ENCODE measurements at places on chromosomes 4 and X.

- no peak for DNase-seq
Measured at GRCh38 chrX:43003939-43004338, 226.0 kb upstream of the PPP1R2C start.

DNA sequence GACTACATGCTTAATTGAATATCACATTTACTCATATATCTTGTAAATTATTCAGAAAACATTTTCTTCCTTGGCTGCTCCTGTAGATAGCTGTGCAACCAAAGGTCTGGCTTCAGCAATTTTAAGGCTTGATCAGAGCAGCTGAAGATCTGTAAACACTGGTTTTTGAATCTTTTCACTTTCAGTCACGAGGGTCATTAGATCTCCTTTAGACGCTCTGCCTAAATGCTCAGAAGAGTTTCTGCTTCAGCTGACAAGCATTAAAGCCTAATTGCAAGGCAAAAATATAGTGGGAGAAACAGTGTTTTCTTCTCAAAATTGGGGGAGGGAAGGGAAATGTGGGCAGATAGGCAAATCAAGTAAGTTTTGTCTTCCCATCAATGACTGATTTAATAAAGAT is 25.7 kb downstream of the TRPC5 start:
- no peak for DNase-seq

GRCh38 chr4:15601862-15602261 is 53.3 kb downstream of the FBXL5 start:
- no peak for DNase-seq

- no peak for DNase-seq
Measured at GRCh38 chrX:68691921-68692320, 44.5 kb downstream of the STARD8 start.

GRCh38 chr4:131084997-131085396 is 1989.0 kb downstream of the C4orf33 start:
- no peak for DNase-seq

- DNase-seq, result peak; percentile 82
Measured at GRCh38 chr4:78560296-78560963, 8.9 kb downstream of the ANXA3 start.

- DNase-seq, result no peak
Measured at GRCh38 chr4:108001540-108002135, 11.9 kb downstream of the HADH start.

GRCh38 chr4:76624241-76624681 is 189.2 kb downstream of the SHROOM3 start:
- DNase-seq, result no peak

DNA sequence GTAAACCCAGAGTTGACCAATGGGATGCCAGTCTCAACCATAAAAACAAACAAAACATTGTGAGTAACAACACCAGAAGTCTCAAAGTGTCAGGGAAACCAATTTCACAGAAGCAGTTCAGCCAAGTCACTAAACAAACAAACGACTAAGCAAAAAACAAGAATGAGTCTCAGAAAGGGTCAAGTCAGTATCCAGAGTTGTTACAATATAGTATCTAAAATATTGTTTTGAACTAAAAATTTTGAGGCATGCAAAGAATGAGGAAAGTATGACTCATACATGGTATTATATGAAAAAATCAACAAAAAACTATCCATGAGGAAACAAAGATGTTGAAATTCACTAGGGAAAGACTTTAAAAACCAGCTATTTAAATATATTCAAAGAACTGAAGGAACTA is 70.6 kb downstream of the AR start:
- DNase-seq, result no peak

DNA sequence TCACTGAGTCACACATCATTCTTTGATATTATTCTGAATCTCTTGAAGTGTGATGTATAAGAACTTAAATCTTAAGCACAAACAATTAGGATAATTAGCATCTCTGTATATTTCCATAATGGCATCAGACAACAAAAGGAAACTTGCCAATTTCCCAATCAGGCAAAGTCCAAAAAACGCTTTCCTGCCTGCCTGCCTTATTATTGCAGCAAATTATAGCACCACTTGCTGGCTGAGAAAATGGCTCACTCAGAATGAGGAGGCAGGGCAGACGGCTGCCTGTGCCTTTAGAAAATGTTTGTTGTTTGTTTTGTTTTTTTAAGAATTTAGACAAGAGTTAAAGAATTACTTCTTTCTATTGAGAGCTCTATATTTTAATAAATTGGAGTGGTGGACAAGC is 27.7 kb upstream of the NR3C2 start:
- no peak for DNase-seq

- peak; percentile 86 for DNase-seq
Measured at GRCh38 chr4:140150886-140151698, 2.9 kb downstream of the MAML3 start.

GRCh38 chr4:170226288-170226687 is 136.5 kb upstream of the AADAT start:
- DNase-seq, result no peak

GRCh38 chr4:5014007-5014682 is 5.1 kb downstream of the CYTL1 start:
- DNase-seq, result no peak

GRCh38 chr4:40316782-40317635 is 18.1 kb upstream of the CHRNA9 start:
- peak; percentile 93 for DNase-seq

DNA sequence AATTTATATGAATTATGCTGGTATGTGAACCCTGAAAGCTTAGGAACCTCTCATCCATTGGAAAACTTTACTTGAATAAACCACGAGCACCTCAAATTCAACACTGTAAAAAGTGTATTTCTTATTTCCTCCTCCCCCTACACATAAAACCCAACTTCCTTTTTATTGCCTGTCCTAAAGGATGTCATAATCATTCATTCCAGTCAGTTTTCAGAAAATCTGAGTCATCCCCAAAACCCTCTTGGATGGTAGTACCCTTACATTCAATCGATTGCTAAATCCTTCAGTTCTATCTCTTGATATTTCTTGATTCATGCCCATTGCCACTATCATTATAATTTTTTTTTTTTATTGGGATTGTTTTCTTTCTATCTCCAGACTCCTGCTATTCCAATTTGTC is 91.1 kb upstream of the ATP8A1 start:
- DNase-seq, result no peak

GRCh38 chrX:96889726-96890125 is 6.0 kb downstream of the RPA4 start:
- DNase-seq, result no peak

DNA sequence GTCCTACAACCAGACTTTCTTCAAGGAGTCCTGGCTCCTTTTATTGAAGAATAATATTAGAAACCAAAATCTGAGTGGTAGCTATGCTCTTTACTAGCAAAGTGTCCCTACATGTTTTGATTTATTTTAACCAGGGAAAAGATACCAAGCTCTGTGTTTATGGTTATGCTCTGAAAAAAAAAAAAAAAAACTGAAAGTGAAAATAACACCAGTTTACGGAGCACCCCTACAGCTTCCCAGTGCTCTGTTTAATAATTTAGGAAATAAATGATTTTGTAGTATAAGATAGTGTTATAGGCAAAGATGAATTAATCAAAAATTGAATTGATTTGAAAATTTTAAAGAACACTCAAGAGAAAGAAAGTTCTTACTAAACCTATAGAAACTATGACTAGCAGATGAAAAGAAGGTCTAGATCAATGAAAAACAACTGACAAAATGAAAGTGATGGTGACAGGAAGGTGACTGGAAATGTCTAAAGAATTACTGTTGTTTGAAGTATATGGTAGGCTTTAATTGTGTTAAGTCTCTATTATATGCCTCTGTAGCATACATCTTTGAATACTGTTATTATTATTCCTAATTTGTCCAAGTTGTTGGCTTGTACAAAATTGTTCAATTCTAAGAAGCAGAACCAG is 1698.4 kb upstream of the PCDH10 start:
- DNase-seq, result no peak

DNA sequence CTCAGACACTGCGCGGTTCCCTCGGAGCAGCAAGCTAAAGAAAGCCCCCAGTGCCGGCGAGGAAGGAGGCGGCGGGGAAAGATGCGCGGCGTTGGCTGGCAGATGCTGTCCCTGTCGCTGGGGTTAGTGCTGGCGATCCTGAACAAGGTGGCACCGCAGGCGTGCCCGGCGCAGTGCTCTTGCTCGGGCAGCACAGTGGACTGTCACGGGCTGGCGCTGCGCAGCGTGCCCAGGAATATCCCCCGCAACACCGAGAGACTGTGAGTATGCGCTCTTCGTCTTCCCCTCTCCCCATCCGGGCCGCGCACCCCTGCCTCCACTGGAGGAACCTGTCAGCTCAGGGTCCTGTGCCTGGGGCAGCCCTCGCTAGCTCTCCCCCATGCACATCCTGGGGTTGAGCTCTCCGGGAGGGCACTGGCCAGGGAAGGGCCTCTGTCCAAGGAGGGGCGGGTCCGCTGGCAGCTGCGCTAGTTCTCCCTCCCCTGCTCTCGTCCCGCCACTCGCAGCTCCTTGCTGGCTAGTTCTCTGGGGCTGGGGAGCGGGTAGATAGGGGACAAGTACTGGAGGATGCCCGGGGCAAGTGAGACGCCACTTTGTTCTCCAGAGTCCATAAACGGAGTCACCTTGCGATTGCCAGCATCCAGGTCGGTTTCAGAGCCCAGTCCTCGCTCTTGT is 2.2 kb downstream of the SLIT2 start:
- DNase-seq, result no peak

DNA sequence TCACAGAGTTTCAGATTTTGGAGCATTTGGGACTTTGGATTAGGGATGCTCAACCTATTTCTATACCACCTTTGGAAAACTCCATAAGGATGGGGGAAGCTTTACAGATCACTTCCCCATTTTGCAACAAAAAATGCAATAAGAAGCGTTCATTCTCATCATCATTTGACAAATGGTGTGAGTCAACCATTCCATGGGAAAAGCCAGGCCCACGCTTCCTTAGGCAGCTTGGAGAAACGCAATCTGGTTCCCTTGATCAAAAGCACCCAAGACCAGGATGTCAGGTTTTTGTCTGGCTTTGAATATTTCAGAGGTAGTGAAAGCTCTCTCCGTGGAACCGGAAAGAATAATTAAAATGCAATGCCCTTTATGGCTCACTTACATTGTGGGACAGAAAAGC is 79.3 kb upstream of the C4orf50 start:
- DNase-seq, result no peak

GRCh38 chr4:1113311-1114009 is at the start of gene RNF212:
Gene RNF212 (minus strand): TSS chr4:1113564. CDS start chr4:1113464, 100 bp downstream.
- no peak for DNase-seq

DNA sequence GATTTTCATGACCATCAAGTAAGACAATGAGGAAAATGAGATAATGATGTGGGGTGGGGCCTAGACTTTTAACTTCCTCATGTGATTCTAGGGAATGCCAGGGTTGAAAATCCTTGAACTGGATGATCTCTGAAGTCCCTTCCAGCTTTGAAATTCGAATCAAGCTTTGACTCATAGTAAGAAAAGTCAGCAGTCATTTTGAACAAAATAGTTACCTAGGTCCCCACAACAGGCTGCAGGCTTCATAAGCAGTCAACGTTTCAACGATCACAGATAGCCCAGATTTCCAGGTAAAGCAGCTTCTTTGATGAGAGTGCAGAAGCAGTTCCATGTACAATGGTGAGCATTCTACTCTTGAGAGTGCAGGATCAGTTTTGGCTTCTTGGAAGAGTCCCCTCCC is 93.7 kb downstream of the GRIA3 start:
- no peak for DNase-seq

GRCh38 chr4:26303008-26303407 is 17.8 kb upstream of the RBPJ start:
- DNase-seq, result no peak
